ENCODE measurements at places on chromosomes 6 and 20.

- DNase-seq, result no peak
Measured at GRCh38 chr6:52328729-52329128, 33.2 kb upstream of the PAQR8 start.

DNA sequence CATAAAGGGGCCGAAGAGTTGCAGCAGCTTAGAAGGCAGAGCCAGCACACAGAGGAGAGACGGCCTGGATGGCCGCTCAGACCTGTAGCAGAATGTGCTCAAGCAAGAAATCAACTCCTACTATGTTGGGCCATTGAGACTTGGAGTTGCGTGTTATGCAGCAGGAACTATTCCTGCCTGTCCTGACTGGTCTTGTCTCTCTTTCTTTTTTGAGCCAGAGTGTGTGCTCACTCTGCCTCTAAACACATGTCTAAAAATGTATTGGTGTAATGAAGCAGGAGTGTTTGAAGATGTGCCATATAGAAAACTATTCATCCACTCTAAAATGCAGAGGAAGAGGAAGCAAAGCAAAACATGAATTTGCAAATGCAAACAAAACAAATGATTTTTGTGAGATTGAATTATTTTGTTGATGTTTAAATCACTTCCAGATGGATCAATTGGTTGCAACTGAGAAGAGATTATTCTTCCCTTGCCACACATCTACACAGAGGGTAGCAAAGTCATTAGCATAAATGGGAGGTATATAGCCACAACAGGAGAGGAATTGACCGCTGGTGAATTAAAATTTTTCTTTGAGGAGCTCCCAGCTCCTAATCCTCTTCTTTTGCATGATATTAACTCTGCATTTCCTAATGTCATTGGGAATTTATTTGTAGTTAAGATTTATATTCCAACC, 20.4 kb upstream of the SYNJ2 start:
- DNase-seq, result no peak

DNA sequence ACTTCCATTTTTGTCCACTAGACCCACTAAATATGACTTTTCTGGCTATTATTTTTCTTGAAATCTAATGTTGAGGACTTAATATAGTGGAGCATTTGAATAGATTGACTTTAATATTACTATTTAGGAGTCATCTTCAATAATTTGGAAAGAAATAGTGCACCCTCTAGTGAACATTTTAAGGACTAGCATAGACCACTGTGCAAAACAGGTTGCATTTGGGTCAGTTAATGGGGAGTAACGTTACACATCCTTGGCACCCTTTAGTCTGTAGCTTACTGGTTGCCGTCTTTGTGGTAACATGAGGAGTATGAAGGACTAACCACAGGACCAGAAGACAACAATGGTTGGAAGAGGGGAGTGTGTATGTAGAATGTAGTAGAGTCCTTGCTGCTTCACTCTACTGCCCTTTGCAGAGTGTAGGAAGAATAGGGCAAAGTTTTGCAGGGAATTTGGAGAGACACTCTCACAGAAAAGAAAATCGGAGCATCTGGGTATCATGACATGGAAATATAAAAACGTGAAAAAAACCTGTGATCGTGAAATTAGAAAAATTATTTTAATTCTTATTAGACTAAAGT, 25.2 kb downstream of the RFPL4B start:
- DNase-seq, result no peak

GRCh38 chr6:110366256-110366655, 8.1 kb upstream of the METTL24 start:
- no peak for DNase-seq

GRCh38 chr6:47290124-47290834, 19.4 kb downstream of the TNFRSF21 start:
- no peak for DNase-seq

DNA sequence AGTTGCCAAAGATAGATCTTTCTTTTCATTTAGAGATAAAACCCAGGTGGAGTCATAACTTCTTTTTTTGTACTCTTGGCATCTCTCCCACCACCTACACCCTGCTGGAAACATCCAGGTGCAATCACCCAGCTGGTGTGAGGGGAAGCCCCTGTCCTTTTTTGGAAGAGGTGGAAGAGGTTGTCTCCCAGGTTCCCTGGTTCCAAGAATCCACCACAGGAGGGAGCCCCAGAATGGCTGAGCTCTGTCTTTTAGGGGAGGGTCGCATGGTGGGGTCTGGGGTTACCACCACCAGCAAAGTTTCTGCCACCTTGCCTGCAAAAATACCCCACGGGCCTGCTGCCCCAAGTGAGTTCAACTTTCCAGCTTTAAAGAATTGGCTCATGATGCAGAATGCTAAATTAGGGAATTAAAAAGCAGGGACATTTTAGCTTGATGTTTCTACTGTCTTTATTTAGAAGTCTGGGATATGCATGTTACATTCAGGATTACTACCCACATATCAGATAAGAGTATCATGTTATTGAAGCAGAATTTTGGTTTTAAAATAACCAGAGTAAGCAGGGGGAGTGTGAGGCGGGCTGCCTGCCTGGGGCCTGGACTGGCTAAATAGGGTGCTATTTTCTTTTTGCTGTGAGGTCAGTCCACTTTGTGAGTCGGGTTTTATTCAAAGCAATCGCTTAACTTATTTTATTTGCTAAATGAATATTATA, 11.0 kb downstream of the SMOC2 start:
- no peak for DNase-seq

GRCh38 chr6:1917626-1918371, 308.1 kb downstream of the FOXC1 start:
- no peak for DNase-seq

DNA sequence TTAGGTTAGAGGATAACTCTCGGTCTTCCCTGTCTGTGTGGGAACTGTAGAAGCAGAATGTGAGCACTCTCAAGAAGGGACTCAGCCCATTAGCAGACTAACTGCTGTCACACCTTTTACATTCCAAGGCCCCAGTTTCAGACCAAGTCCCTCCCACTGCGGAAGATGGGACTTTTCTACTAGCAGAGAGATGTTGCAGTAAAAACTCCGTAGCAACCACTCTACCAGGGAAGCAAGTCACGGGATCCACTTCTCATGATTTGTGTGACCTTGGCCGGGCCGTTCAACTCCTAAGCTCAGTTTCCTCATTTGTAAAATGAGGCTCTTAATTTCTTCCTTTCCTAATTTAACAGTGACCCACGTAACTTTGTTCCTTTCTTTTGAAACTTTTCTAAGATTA, 77.1 kb upstream of the SLC4A11 start:
- DNase-seq, result no peak

GRCh38 chr6:6588924-6589709, 597 bp downstream of the LY86 start:
- DNase-seq, result no peak

- no peak for DNase-seq
Measured at GRCh38 chr6:3529232-3529631, 72.4 kb upstream of the SLC22A23 start.

- no peak for DNase-seq
Measured at GRCh38 chr20:10761786-10762185, 88.0 kb upstream of the JAG1 start.

DNA sequence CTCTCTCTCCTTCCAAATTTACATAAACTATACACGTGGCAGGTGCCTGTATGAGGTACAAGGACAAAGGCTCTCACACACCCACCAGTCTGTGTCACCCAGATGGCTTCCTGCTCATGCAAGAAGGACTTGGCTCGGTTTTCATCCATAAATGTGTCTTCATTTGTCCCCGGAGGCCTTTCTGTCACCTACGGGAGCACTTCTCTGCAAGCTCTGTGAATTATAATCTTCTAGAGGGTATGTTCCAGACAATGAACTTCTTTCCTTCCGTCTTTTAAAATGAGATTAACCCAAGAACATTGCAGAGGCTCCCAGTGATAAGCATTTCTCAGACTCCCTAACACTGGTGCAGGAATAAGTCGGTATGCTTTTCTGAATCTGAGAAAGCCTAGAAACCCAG, 123.6 kb downstream of the PTPRT start:
- no peak for DNase-seq

DNA sequence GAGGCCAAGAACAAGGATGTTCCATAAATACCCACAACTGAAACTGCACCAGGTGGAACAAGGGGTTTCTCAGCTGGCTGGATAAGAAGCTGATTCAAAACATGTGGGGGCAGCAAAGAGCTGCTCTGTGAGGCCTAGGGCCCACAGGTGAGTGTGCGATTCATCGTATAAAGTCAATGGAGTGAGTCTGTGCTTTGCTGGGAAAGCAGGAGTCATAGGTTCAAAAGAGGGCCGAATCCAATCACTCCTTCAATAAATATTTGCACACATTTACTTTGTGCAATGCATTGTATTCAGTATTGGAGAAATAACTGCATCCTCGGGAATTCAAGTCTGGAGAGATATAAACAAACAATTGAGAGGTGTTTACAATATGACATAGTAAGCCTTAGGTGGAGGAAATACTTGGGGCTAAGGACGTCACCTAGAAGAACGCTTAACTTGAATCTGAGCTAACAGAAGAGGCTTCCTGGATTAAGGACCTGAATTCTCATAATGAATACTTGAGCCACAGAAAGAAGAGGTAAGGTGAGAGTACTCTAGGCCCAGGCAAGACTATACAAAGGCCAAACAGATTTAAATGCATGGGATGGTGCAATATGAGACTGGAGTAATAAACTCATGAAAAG, 83.7 kb upstream of the TMEM30A start:
- no peak for DNase-seq

GRCh38 chr6:80523010-80523409, 416.5 kb downstream of the BCKDHB start:
- no peak for DNase-seq

GRCh38 chr6:147390909-147391536, 117.5 kb upstream of the SAMD5 start:
- no peak for DNase-seq

DNA sequence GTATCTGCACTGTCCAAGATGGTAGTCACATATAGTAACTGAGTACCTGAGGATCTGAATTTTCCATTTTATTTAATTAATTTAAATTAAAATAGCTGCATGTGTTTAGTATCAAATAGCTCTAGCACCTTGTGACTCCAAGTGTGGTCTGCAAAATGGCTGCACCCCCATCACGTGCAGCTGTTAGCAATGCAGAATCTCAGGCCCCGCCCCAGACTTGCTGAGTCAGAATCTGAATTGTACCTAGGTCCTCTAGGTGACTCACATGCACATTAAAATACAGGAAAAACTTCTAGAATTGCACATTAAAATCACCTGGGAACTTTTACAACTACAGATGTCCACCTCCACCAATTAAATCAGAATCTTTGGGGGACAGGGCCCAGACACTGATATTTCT, 19.2 kb upstream of the FAM83C start:
- no peak for DNase-seq

DNA sequence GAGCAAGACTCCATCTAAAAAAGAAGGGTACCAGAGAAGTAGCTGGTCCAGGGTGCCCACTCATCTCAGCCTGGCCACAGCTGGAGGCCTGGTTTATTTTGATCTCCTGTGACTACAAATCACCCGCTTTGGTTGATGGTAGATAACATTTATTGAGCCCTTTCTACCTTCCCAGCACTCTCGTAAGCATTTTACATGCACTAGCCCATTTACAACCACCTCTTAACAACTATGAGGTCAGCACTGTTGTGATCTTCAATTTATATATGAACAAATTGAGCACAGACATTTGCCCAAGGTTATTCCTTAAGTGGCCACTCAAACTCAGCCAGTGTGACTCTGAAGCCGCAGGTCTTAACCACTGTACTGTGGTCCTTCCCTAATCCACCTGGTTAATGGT, 104.7 kb downstream of the EPM2A start:
- no peak for DNase-seq

- DNase-seq, result no peak
Measured at GRCh38 chr20:35305682-35306556, 13.7 kb upstream of the FAM83C start.

- no peak for DNase-seq
Measured at GRCh38 chr6:7933794-7934193, 23.2 kb upstream of the TXNDC5 start.

DNA sequence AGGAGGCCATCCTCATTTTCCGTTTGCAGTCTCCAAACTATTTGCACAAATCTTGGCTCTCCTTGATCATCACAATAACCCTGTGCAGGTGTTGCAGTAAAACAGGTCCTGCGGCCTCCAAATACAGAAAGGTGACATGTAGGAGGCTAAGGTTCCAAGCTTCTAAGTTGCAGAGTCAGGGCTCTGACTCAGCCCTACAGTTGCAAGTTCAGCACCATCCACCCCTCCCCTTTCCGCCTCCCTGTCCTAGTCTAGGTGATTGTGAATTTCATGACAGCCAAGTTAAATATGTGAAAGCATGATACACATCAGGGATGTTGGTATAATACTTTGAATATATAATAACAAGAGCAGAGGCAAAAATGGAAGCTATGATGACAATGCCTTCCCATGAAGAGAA, 317.3 kb upstream of the CDH4 start:
- no peak for DNase-seq

GRCh38 chr20:1345030-1345755, 16.3 kb upstream of the SDCBP2 start:
- no peak for DNase-seq

- DNase-seq, result no peak
Measured at GRCh38 chr6:3353939-3354338, 95.2 kb downstream of the PSMG4 start.

- DNase-seq, result no peak
Measured at GRCh38 chr6:105374010-105374420, 28.9 kb downstream of the PREP start.

GRCh38 chr6:24564081-24564480, 69.3 kb downstream of the ALDH5A1 start:
- DNase-seq, result no peak

GRCh38 chr6:157443066-157443800, 62.2 kb downstream of the ZDHHC14 start:
- DNase-seq, result no peak

GRCh38 chr20:43178080-43178479, 11.6 kb downstream of the PTPRT start:
- DNase-seq, result no peak

DNA sequence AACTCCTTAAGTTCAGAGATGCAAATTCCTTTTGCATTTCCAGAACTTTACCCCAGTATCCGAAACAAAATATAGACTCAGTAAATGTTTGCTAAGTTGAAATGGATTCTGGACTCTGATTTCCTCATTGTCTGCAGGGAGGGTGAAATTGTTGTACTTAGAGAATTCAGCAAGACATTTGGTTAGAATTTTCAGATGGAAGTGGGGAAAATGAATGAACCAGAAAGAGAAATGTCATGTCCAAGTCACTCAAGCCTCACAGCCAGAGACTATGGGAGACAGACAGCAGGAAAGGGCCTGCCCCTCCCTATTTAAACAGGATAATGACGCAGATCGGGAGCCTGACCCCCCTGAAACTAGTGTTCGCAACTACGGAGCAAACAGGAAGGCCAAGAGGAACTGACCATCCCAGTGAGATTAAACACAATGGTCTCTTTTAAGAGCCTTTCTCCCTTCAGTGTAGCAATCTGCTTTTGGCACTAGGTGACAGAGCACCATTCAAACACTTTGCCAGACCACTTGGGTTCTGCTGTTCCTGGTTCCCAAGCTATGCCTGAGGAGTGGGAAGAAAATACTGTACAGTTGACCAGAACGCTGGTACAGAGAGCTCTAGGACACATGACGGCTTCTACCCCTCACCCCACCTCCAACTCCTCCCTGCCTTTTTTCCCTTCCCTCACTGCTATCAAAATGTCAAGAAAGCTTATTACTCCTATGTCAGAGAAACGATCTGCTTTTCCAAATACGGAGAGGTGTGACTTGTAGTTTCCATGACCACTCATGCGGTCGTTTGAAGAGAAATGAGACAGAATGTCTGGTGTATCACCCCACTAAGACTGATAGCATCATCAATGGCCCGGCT, 13.7 kb downstream of the NEDD9 start:
- DNase-seq, result no peak

Data from activated CD8-positive, alpha-beta memory T cell treated with anti-CD3 and anti-CD28 coated beads for 1 hour (primary cell).